Retinal pigment epithelial cell (primary cell): ENCODE measurements at places on chromosomes 7 and 10.

DNA sequence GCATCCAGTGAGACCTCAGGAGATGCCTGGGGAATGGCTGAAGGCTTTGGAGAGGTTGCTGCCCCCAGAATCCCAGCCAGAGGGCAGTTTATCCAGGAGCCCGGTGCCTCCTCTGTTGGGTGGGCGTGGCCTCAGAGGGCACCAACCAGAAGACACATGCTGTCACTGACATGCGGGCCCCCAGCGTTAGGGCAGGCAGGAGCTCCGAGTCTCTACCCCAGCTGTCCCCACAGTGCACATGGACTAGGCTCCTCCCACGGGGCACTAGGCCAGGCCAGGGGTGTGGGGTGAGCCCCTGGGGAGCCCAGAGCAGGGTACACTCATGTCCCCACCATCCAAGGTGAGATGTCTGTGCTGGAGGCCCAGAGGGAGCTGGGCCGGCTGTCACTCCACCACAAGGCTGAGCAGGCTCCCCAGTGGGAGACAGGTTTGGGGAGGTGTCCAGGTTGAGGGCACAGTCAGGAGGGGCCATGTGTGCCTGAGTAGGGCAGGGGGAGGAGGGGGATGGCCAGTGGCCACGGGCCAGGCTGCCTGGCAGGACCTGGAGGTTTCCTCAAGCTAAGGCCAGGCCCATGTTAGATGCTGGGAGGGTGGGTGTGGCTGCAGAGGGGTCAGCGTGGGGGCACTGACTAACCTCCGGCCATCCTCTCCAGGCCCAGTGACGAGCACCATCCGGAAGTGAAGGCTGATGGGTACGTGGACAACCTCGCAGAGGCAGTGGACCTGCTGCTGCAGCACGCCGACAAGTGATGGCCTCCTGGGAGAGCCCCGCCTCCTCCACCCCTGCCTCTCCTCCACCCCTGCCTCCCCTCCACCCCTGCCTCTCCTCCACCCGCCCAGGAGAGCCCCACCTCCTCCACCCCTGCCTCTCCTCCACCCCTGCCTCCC lies 131.3 kb downstream of the FAM53B start:
- no peak for DNase-seq

DNA sequence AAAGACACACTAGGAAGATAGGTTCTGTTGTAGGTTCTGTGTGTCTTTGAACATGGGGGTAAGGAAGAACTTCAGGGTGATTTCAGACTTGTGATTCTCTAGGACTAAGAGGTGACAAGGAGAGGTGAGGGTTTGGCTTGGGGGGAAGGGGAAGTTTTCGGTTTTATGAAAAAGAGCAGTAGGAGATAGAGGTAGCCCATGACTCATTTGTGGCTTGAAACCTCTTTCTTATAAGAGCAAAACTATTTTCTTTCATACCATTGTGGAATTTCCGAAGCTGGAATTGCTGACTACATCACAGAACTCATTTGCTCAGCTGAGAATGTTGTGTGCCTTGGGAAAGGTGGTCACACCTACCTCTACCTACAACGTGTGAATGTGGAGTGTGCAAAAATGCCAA lies 39.6 kb upstream of the IKZF1 start:
- DNase-seq = no peak

DNA sequence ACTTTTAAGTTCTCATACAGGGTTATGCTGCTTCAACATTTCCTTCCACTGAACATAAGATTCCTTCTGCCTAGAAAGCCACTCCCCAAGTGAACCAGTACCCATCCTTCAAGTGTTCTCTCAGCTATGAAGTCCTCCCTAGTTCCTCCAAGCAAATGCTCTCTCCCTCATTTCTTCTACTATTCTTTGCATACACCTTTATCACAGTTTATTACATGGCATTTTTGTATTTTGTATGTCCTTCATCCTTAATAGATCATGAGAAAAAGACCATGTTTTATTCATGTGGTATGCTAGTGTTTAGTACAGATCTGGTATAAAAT lies 1.9 kb downstream of the SYPL1 start:
- no peak for DNase-seq

DNA sequence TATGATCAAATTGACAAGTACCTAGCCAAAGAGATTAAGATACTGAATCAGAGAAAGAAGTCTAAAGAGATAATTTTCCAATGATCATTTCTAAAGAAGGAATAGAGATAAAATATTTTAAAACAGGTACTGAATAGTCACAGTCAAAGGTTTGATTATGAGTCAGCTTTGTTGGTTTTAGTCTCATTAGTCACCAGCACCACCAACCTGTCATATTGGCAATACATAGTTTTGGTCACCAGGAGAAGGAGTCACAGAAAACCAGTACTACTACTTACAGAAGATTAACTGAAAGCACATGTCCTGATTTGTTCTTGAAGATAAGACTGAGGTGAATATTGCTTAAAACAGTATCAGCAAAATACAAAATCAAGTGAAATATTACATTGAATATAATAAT lies 34.6 kb downstream of the ZEB1 start:
- DNase-seq = peak; percentile 51

- DNase-seq = no peak
Measured at GRCh38 chr10:7192831-7193361, 217.9 kb downstream of the SFMBT2 start.

- DNase-seq = no peak
Measured at GRCh38 chr7:138248609-138249008, 172.3 kb downstream of the AKR1D1 start.

DNA sequence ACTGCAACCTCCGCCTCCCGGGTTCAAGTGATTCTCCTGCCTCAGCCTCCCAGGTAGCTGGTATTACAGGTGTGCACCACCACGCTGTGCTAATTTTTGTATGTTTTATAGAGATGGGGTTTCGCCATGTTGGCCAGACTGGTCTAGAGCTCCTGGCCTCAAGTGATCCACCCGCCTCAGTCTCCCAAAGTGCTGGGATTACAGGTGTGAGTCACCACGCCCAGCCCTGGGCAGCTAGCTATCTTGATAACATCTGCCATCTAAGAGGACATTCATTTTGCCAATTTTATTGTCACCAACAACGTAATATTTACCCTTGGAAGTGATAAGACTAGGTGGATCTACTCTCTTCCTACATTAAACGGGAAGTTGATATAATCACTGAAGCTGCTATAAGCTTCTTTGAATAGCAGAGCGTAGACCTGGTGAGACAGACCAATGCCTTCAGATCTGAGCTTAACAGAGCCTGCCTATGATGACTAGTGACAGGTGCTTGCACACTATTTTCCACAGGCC lies 39.7 kb upstream of the SLC35B4 start:
- DNase-seq = no peak

GRCh38 chr7:154620141-154620755 lies 382.7 kb downstream of the PAXIP1 start:
- DNase-seq = no peak

DNA sequence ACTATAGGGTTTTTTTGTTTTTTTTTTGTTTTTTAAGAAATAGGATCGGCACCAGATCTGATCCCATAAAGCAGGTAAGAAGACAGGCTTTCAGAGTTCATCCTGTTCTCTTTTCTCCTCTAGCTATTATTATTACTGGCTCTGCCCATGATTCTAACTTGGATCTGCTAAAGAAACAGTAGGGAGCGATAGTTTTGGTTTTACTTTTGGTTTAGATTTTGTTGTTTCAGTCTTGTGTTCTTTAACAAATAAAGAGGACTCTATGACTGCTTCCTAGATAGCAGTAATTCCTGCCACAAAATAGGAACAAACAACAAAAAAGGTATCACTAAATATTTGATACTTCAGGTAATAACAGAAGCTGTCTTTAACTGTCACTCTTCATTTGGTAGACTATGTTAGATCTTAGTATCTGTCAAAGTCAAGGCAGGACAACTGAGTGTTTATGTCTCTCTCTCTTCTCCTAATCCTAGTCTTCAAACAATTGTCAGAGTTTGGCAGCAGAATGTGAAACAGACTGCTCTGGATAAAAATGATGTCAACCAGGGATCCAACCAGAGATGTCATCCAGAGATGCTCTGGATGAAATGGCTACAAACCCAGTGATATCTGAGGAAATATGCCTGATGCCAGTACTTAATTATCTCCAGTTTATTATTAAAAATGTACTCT lies 99.8 kb downstream of the KMT2C start:
- DNase-seq = no peak

- DNase-seq = no peak
Measured at GRCh38 chr10:71090801-71091200, 121.6 kb upstream of the UNC5B start.

DNA sequence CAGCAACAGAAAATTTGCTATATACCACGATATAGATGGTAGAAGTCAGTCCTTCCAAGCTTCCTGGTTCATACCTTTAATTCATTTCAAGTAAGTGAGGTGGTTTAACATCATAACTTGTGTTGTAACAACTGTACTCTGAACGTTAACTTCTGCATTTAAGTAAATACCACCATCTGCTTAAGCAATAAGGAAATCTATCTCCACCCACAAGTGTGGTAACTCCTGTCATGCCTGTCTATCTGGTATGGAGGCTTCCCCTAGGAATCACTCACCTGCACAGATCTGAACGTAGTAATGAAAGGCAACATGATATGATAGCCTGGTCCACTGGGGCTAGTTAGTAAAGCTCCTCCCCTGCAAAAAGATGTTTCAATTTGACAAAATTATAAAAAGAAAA lies 2.3 kb downstream of the ERLIN1 start:
- DNase-seq = no peak

- no peak for DNase-seq
Measured at GRCh38 chr7:101593556-101593955, 35.5 kb downstream of the MYL10 start.

DNA sequence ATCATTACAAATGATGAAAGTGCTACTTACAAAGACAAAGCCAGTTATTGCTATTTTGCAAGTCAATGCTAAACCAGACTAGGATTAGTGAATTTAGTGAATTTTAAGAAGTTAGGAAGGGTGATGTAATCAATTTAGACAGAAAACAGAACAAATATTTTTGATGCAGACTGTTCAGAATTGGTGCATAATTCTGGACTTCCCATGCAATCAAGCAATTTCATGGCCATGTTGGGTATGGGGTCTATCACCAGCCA lies 85.4 kb downstream of the CH25H start:
- DNase-seq = no peak
